Astrocyte of the hippocampus (primary cell): ENCODE measurements at places on chromosomes 5 and 9.

DNA sequence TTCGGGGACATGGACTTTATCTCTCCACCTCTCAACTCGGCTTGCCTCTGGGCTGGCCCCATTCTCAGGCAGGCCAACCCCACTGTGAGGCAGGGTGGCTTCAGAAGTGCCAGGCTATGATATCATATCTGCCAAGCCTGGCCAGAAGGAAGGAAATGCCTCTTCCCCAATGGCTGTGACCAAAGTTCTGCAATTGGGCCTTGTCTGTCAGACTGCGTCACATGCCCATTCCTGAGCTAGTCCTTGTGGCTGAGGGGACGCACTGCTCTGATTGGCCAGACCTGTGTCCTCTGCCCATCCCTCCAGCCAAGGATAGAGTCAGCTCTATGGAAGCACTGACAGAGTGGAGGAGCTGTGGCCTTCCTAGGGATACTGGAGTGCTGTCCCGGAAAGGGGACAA, 11.9 kb downstream of the SMIM23 start:
- no peak for DNase-seq

GRCh38 chr5:54384356-54384933, 71.1 kb upstream of the HSPB3 start:
- DNase-seq: no peak

DNA sequence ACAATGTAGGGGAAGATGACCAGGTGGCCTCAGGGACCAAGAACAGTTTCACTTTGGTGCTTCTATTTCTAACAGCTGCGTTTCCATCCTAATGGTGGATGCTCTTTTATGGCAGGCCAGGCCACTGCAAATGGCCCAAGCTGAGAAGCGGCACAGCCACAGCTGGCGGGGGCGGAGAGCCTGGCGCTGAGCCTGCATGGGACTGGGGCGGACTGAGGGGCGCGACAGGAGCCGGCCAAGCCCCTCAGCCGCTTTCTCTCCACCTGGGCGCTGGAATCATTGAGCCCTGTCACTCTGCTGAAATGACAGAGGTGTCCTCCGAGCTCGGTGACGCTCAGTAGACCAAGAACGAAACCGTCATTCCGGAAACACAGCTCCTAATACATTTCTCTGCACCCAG, 317.3 kb upstream of the PDE4D start:
- no peak for DNase-seq

DNA sequence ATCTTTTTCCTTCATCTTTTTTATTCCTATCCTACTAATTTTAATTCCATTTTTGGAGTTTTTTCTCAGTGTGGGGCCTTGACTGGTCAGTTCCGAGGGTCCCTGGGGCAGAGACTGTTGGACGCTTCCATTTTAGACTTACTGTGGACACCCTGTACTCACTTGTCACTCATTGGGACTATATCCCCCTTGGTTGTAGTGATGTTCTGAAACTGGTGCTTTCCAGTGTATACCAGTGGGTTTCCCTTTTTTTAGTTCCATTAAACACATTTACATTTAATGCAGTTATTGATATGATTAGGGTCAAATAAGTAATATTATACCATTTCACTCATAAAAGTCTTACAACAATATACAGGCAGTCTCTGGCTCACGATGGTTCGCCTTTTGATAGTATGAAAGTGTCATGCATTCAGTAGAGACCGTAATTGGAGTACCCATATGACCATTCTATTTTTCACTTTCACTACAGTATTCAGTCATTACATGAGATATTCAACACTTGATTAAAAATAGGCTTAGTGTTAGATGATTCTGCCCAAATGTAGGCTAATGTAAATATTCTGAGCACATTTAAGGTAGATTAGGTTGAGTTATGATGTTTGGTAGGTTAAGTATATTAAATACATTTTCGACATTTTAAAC, 46.0 kb downstream of the CNOT6 start:
- no peak for DNase-seq

DNA sequence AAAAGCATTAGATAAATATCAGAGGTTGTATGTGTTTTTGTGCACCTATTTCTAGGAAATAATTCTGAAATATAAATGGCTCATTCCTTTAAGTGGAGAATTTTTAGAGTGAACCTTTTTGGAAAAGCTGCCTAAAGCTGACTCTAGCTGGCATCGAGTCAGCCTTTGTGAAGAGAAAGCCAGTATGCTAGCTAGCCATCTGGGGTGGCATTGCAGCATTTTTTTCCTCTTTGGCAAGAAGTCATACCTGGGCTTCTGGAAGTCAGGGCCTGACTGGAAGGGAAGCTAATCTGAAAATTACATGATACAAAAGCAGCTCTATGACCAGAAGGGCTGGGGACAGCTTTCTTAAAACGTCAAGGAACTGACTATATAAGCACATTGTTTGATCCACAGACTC, 19.7 kb downstream of the ANP32B start:
- peak; percentile 28 for DNase-seq

GRCh38 chr5:157764531-157764930, 21.0 kb downstream of the LSM11 start:
- DNase-seq: no peak

DNA sequence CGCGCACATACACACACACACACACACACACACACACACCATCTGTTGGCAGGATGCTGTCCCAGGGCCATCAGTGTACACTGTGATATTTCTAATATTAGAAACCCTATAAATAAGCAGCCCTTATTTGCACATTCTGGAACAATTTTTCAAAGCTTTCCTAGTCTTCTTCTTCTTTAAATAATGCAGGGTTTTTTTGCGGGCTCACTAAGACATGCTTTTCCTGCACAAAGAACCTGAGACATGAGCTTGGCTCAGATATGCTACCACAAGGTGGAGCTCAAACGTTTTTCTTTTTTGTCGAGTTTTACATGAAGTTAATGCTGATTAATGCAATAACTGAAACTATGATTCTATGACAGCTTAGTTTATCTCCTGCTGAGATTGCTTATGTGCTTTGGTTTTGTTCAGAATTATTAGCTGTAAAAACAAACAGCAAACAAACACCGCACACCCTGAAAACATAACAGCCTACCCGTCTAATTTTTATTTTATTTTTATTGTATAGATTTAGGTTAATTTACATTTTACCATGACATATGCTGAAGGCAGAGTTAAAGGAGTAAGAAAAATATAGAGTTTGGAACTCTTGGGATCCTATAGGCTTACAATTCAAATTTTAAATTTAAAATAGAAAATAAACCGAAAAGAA, 95.8 kb downstream of the ALDH1A1 start:
- peak; percentile 75 for DNase-seq

DNA sequence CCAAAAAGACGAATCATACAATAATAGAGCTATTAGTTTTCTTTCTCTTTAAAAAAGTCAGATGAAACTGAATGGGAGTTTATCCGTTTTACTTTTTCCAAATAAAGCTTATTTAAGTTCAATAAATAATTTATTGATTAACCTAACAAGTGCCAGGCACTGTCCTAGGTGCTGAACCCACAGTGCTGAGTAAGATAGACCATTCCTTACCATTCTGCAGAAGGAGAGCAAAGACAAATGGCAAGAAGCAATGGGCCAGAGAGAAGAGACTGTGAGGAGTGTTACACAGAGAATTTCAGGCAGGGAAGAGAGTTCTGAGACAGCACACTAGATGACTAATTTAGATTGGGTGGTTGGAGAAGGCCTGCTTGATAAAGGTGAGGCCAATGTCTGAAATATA, 127.2 kb downstream of the AUH start:
- DNase-seq: peak; percentile 20

GRCh38 chr5:109655841-109656240, 33.9 kb upstream of the MAN2A1 start:
- no peak for DNase-seq

- DNase-seq: no peak
These were observed 140.0 kb upstream of the TAF11L2 start for GRCh38 chr5:17358031-17358430.

GRCh38 chr9:1538301-1538700, 476.8 kb upstream of the SMARCA2 start:
- no peak for DNase-seq

DNA sequence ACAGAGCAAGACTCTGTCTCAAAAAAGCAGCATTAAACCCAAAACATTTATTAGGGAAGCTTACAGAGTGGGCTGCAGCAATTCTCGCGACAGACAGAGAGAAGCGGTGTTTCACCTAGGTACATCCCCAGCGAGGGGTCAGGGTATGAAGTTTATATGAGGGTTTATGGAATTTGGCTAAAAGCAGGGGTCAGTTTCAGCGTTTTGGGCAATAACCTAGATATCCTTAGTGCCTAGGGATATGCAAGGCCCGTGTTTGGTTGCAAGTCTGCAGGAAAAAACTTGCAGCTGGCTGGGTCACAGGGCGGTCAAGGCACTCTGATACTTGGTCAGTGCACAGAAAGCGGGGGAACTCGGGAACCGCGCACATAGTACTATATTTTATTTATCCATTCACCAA, 649 bp upstream of the GLE1 start:
- peak; percentile 20 for DNase-seq

- peak; percentile 32 for DNase-seq
These were observed 9.6 kb downstream of the SEC61B start for GRCh38 chr9:99231711-99232110.

- DNase-seq: no peak
These were observed 50.5 kb downstream of the COMMD10 start for GRCh38 chr5:116135344-116135743.

GRCh38 chr5:56565283-56565615, 250.1 kb upstream of the MAP3K1 start:
- no peak for DNase-seq

GRCh38 chr5:59034498-59035186, 451.8 kb downstream of the RAB3C start:
- peak; percentile 48 for DNase-seq

- no peak for DNase-seq
These were observed 51.6 kb downstream of the PDCD1LG2 start for GRCh38 chr9:5561828-5562488.

DNA sequence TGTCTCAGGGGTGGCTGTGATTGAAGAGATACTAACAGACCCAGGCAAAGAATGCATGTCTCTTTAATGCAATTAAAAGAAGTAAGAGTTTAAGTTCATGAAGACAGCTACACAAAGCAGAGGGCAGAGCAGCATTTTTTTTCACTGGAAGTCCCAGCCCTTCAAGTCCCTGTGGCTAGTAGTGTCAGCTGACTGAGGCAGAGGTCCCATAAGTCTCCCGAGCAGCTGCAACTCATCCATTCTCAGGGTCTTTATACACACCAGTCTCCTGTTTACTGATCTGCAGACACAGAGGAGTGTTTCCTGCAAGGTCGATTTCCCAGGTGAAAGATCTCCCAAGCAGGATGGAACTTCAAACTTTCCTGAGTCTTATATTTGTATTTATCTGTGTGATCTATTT, 169.4 kb upstream of the GLRA1 start:
- no peak for DNase-seq

DNA sequence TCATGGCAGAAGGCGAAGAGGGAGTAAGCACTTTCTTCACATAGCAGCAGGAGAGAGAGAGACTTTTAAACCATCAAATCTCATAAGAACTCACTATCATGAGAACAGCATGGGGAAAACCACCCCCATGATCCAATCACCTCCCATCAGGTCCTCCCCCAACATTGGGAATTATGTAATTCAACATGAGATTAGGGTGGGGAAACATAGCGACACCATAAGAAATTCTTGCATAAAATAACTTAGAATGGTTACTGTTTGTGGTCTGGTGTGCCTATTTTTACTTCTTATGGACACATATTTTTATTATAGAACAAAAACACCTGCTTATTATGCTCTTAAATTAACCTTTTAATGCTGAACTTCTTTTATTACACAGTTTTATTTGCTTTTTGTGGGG, 298.1 kb downstream of the PJA2 start:
- no peak for DNase-seq

DNA sequence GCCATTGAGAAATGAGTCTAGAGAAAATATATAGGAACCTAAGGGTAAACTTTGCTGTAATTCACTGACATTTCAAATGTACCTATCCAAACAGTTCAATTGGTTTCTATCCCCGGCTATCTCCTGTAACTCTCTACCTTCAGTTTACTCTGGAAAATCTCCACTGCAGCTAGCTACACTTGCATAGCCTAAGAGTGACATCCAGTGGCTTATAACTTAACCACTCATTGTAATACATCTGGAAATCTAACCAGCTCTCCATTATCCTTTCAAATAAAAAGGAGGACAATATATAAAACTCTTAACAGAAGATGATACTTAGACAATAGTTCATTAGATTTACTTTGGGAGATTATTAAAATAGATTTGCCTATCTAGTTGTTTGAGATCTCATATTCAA, 35.3 kb upstream of the SPDL1 start:
- peak; percentile 72 for DNase-seq

DNA sequence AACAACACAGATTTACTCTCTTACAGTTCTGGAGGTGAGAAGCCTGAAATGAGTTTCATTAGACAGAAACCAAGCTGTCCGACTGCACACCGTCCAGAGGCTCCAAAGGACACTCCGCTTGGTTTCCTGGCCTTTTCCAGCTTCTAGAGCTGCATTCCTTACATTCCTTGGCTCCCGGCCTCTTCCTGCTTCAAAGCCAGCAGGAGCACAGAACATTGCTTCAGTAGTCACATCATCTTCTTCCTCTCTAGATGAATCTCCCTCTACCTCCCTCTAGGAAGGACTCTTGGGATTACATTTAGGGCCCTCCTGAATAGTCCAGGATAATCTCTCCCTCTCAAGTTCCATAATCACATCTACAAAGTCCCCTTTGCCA, 213.3 kb downstream of the CDK5RAP2 start:
- peak; percentile 91 for DNase-seq

GRCh38 chr9:92663951-92664350, 6.0 kb downstream of the IPPK start:
- no peak for DNase-seq
